Activated CD4-positive, alpha-beta T cell treated with anti-CD3 and anti-CD28 coated beads, Interleukin-10, Interleukin-2, amounts not matched to agents 100 ng/mL and 50 ng/mL, durations not matched to agents 16 hours and 8 hours (primary cell): ENCODE measurements at places on chromosomes 1 and 21.
A peak's percentile ranks its signal among the peaks of the same experiment; 100 is the strongest.

GRCh38 chr1:152964536-152964935 lies 5.9 kb upstream of the SPRR4 start:
- no peak for DNase-seq

GRCh38 chr21:15839601-15840000 lies 109.8 kb downstream of the USP25 start:
- no peak for DNase-seq

- peak; percentile 67 for DNase-seq
These were observed 13.0 kb downstream of the WNT9A start for GRCh38 chr1:227934476-227935313.

- peak; percentile 70 for DNase-seq
These were observed 12.7 kb downstream of the AKIRIN1 start for GRCh38 chr1:39003794-39004193.

DNA sequence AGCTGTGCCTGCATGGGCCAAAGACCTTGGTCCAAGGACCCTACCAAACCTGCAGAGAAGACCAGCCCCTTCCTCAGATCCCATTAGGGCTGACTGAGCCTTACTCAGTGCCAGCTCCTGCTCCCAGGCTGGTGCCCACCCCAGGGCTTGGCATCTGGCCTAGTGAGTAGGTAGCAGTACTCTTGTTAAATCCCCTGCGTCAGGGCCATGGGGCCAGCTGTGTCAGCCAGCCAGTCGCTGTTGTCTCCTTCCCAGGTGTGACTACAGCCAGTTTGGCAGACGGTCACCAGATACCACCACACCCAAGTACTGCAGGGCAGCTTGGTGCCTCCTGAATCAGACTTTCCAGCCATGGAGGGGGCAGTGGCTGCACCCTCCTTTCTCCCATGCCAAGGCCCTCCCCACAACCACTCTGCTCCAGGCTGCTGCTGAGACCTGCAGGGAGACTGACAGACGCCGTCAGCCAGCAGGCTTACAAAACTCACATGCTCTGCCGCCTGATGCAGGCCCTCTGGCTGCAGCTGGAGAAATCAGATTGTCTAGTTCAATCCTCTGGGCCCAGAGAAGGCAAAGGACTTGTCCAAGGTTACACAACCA lies 3.0 kb downstream of the TENT5B start:
- DNase-seq = no peak

DNA sequence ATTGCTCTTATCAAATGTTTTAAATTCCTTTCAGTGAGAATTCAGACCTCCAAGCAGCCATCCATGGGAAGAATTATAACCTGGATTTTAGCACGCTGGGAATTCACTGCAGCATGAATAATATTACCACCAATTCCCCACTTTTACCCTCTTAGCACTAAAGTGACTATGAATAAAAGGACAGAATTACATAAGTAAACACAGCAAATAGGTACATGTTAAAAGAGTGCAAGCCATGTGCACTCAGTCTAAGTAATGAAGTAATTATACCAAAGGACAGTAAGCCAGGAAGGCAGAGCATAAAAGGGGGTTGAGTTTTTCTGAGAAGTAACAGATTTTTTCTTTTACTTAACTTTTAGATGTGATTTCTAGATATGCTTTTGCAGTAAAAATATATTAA lies 176.3 kb downstream of the DENND1B start:
- DNase-seq = no peak

DNA sequence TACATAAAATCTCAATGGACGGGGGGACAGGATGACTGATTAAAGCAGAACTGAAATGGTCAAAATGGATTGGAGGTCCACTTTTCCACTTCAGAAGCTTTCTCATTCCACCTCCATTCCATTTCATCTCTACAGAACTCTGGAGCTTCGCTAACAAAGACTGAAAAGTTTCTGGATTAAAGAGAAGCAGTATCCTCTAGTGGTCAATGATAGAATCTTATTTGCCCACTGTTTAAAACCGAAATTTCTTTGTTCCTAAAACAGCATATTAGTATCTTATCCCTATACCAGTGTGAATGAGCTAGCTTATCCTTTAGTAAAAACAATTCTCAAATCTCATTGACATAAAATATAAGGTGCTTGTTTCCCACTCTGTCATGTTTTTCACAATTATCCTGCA lies 890.6 kb downstream of the KCNT2 start:
- no peak for DNase-seq

- DNase-seq = peak; percentile 2
These were observed 552 bp downstream of the PLD5 start for GRCh38 chr1:242523719-242524570.

DNA sequence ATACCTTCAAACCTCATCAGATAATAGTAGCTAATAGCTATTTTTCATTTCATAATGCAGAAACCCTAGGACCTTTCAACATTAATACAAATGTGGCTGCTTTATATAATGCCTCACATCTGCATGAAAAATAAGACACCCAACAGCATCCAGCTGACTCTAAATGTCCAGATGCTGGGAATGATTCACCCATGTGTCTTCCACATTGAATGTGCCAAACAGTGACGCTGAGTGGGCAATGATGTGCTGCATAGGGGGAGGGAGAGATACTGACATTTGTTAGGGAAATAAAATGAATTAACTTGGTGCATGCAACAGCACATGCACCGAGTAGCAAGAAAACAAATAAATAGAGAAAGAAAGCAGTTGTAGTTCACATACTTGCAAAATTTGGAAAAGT lies 199.3 kb downstream of the DSCAM start:
- DNase-seq = no peak

- no peak for DNase-seq
These were observed 16.8 kb downstream of the PTAFR start for GRCh38 chr1:28159680-28160079.

DNA sequence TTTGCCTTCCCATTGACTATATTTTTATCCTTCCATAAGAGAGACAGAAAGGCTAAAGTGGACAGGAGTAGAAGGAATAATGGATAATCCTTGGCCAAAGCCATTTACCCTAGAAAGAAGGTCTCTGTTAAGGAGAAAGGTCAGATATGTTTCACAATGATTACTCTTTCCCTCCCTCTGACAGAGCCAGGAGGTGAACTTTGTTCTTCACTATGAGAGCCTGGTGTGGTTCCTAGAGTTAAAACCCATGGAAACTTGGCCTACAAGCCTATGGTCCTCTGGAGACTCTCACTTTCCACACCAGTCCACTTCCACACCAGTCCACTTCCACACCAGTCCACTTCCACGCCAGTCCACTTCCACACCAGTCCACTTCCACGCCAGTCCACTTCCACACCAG lies 479.9 kb upstream of the ZP4 start:
- no peak for DNase-seq

GRCh38 chr1:117250061-117250606 lies 39.4 kb upstream of the VTCN1 start:
- no peak for DNase-seq

DNA sequence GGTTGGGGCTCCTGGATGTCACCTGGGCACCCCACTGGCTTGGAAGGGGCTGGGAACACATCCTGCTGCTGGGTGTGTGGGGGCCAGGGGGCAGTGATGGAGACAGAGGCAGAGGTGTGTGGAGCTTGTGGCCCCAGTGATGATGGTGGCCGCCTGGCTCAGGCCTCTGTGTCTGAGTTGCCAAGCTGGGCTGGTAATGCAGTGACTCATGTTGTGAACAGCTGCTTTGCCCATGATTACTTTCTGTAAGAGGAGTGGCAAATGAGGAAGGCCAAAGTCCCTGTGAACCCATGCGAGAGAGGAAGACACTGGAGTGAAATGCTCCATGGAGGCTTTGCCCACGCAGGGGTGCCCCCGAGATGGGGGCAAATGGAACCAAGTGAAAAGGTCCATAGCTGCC lies 86.8 kb downstream of the KCNJ6 start:
- DNase-seq = no peak

GRCh38 chr1:154386643-154387352 lies 18.3 kb upstream of the IL6R start:
- DNase-seq = peak; percentile 68

- no peak for DNase-seq
These were observed 575.8 kb upstream of the PRMT6 start for GRCh38 chr1:106480629-106481028.

DNA sequence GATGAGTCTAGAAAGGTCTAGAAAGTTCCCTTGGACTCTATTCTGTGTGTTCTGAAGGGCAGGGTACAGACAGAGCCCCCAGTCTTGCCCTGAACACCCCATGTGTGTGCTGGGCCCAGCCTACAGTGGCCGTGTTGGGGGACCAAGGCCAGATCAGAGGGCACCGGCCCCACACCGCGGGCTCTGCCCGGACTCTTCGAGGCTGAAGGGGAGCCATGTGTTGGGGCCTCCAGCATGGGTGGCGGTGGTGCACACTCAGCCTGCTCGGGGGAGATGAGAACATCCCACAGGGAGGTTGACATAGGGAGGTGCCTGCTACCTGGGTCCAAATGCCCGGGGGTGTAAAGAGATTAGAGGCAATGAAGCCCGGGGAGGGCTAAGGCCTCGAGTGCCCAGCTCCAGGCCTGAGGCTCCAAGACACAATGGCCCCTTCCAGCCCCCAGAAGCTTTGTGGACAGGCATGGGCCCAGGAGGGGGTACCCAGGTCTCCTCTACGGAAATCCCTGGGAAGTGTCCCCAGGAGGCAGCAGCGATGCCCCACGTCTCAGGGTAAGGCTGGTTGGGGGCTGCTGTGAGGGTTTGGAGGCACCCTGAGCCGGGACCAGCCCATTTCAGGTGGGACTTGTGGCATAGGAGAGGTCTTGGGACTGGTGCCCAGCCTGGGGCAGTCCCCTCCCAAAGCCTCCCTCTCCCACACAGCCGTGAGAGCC lies 12.1 kb downstream of the ARHGEF16 start:
- no peak for DNase-seq

DNA sequence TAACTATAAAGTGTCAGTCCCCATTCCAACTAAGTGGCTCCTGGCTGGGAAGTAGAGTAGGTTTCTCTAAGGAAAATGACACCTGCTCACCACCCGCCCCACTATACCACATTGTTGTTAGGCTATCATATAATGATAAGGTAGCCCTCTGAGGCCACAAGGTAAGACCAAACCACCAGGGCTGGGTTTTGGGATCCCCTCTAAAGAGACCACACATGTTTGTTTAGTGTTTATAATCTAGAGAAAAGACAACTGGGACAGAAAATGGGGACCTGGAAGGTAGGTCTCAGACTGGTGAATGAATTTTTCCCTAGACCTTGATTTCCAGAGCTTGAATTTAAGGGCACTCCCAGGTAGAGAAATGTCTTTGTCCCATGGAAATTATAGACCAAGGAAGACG lies 15.2 kb downstream of the AKIRIN1 start:
- DNase-seq = no peak

DNA sequence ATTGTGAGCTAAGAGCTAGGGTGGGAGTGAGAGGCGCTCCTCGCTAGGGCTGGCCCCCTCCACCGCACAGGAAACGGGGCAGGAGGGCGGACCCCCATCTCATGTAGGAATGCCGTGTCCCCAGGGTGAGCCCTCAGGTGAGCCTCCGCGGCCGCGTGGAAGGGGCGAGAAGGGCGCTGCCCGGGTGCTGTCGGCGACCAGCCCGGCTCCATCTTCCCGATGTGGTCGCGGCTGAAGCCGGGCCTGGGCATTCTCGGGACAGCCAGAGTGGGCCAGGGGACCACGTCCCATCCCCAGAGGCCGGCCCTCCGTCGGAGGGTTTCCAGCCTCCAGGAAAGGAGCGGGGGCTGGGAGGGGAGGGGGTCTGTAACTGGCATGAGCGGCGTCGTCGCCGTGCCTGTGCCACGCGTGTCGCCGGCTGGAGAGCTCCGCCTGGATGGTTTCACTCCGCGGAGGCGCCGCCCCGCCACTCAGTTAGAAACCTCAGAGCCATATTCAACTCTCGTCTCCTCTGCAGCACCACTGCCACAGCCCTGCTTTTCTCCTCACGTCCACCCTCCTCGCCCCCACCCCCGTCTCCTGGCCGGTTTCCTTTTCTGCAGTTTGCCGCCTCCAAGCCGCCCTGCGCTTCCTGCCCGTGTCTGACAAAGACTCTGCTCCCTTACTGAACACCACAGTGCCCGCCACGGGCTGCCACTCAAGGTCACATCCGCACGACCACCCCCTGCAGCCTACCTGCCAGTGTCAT lies at the start of gene TMEM269:
TSS of gene TMEM269 (plus strand) at position 46 of the 748 bp plus-strand sequence. CDS start 4,903 bp downstream, outside the sequence.
- DNase-seq = peak; percentile 44

- no peak for DNase-seq
These were observed 23.8 kb upstream of the PPP1R15B start for GRCh38 chr1:204435381-204435831.

- DNase-seq = no peak
These were observed 150.8 kb downstream of the ROR1 start for GRCh38 chr1:63924600-63924999.

GRCh38 chr1:159081626-159082025 lies 5.1 kb upstream of the AIM2 start:
- DNase-seq = no peak

DNA sequence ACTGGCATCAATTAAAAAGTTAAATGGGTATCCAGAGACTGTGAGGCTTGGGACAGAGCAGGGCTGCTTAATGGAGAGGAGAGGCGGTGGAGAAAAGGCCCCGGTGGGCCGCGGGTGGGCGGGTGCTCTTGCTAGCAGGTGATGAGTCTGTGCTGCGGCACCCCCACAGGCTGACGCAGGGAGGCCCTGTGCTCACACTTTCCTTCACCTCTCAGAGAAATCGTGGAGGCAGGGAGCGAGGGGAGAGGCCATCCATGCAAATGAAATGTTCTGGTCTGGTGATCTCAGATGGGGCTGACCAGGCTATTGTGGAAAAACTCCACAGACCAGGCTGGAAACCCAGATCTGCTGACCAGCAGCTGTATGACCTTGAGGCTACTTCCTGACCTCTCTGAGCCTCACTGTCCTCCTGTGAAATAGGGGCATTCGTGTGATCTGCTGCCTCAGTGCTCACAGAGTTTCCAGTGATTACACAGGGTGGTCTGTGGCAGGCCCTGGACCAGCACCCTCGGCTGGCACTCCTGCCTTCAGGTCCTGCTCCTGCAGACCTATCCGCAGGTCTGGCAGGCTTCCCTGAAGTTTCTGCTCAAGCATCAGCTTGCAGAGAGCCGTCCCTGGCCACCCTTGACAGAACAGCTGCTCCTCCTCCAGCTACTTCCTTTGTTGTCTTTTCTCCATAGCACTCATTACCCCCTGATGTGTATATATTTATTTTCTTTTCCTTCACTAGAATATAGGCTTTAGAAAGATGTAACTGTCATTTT lies 89.2 kb downstream of the BEND5 start:
- no peak for DNase-seq

DNA sequence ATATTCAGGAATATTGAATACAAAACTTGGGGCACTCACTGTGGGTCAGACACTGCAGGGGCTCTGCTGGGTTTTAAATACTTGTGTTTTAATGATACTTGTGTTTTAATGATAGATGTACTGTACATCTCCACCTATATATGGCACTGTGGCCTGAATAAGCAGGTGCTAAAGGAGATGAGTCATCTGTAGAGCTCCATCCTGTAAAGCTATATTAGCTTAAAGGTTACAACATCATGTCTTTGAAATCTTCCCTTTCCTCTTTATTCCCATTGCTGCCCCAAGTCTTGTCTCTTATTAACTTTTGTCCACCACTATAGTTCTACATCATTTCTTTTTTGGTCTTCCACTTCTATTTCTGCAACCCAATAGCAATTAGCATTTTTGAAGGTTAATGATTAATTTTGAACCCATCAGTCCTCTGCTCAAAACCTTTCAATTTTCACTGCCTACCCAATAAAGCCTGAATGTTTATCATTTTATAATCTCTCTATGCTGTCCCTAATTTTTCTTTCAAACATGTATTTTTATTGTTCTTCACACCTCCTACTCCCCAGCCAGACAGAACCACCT lies 113.3 kb upstream of the PTGFR start:
- DNase-seq = no peak

- DNase-seq = no peak
These were observed 11.2 kb upstream of the KLHDC7A start for GRCh38 chr1:18469514-18469913.
